ENCODE measurements at places on chromosomes 6 and 20.

DNA sequence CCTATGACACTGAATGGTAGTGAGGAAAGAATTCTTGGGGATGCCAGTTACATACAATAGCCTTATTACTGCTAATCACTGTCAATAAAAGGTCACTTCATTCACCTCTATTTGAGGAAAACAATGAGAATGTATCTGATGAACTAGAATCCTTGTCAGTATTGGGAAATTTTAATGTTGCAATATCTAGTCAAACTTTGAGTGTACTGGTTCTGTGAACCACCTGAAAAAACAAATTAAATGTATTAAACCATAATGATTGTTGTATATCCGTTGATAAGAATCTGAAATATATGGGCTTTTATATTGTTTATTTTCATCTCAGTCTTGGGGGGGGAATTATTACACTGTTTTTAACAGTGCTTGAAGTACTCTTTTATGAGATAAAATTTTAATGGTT is 10.6 kb downstream of the TAF11 start:
- no peak for DNase-seq

GRCh38 chr6:10258341-10258740 is 156.5 kb downstream of the TFAP2A start:
- no peak for DNase-seq

- peak; percentile 37 for DNase-seq
Measured at GRCh38 chr6:143059663-143060353, 881 bp upstream of the AIG1 start.

DNA sequence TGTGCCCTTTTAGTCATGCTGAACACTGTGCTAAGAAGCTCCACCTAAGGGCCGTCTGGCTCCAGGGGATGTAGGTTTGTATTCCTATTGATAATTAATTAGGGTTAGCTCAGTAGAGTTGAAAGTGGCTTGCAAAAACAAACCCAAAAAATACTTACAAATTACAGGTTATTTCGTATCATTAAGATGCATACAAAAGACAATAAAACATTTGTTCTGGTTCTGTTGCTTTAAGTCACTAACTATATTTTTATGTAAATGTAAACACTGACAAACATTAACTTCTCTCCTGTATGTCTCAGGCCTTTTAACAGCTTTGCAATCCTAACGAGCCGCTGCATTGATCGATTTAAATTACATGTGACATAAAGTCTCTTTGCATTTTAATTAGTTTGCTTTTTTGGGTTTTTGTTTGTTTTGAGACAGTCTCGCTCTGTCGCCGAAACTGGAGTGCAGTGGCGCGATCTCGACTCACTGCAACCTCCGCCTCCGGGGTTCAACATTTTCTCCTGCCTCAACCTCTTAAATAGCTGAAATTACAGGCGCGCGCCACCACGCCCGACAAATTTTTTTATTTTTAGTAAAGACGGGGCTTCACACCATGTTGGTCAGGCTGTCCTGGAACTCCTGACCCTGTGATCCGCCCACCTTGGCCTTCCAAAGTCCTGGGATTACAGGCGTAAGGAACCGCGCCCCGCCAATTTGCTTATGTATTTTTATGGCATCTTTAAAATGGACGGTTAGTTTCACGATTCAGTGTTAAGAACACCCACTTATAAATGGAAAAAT is 110.9 kb downstream of the HFE start:
- DNase-seq = peak; percentile 56

GRCh38 chr20:37194621-37195417 is 15.5 kb upstream of the MROH8 start:
- no peak for DNase-seq

DNA sequence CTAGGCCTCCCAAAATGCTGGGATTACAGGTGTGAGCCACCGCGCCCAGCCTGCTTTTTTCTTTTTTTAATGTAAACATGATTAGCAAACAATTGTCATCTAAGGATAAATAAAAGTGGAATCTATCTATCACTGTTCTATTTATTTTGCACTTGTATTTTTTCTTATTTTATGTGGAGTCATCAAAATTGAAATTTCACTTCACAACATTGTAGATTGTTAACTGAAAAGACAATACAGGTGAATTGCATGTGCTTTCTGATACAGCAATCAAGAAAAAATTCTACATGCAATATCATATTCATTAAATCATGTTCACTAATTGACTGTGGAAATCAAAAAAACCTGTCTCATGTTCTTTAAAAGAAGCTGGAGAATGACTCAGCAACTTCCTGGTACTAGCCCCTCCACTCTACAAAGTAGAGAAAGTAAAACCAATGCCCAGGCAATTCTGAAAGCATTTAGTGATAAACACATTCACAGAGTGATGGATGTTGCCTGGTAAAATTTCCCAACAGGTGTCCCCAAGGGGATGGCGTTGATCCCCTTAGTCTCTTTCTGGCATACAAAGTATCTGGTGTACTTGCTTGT is 10.7 kb upstream of the RFX6 start:
- no peak for DNase-seq

- no peak for DNase-seq
Measured at GRCh38 chr6:39938773-39939654, 4.8 kb upstream of the MOCS1 start.

DNA sequence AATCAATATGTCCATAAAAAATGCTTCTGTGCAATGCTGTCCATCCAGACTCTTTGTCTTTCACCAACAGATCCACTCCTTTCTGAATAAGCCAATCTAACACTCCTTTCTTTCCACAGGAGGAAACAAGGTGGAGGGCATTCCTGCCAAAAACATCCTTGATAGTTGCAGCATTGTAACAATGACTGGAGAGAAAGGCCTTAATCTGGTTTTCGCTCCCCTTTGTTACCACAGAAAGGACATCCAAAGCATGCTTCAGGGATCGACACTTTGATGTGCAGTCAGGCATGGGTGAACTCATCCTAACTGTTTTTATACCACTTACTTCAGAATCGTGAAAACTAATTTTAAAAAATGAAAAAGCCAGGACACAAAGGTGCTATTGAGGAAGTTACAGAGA is 7.4 kb downstream of the IBTK start:
- DNase-seq = no peak
